Calu3 (cell line): ENCODE measurements at places on chromosomes 1 and 21. TPM values are rescaled to one million over a fixed set of nuclear protein-coding genes. Genes with fewer than 3 reads are reported as not detected.

DNA sequence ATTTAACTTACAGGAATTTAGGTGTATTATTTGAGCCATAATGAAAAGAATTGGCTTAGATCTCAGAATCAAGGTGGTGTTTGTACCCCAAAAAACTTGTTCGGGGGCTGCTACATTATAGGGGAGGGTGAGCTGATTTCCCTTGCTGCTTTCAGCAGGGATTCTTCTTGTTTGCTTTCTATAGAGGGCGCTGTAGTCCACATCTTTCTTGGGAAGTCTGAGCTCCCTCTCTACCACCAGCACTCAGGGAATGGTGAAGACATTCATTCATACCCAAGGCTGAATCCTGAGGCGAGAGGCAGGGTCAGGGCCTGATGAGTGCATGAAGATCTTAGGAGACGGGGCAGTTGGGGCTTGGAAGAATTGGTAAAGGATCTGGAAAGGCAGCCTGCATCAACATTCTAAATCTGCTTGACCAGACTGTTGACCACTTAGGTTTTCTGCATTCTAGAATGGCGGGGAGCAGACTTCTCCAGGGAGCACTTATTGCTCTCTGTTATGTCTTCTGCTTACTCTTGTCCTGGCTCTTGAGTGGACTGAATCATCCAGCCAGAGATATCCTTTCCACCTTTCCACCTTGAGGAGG lies 18.9 kb downstream of the SPATA46 start:
- H3K27me3 ChIP-seq = no peaks in the 10 kb centered on the region
- no peaks in the 10 kb centered on the region for H3K4me1 ChIP-seq
- no peak overlapping the region for H3K27ac ChIP-seq
- DNase-seq = peak; percentile 48
- H3K36me3 ChIP-seq = peaks cover 5% of the 10 kb centered on the region

Gene KIRREL1
- 19.0 and 31.4 TPM in 2 replicates for total RNA-seq

- no peaks in the 10 kb centered on the region for H3K27me3 ChIP-seq
- no peaks in the 10 kb centered on the region for H3K36me3 ChIP-seq
- no peak overlapping the region for H3K27ac ChIP-seq
- no peaks in the 10 kb centered on the region for H3K4me1 ChIP-seq
- no peak overlapping the region for H3K4me3 ChIP-seq
- no peak for DNase-seq
These were observed 863 bp upstream of the PTPRC start for GRCh38 chr1:198637916-198638437.

DNA sequence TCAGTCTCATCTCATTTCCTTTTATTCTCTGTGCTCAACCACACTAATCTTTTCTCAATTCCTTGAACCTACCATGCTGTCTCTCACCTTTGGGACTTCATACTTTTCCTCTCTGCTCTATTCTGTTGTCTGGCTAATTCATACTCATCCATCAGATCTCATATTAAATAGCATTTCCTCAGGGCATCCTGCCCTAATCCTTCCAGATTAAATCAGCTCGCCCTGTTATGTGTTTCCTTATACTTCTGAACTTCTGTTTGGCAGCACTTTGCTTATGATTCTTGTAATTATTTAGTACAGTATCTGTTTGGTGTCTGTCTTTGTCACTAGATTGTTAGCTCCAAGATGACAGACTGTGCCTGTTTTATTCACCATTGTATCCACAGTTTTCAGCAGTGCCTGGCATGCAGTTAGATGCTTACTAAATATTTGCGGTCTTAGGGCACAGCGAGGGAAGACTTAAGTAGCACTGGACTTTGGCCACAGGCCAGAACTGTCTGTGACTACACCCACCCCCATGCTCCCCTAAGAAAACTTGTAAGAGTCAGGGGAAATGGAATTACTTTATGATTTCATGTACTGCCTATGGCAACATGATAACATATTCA lies 9.9 kb upstream of the CAP1 start:
- H3K27ac ChIP-seq = no peak overlapping the region
- H3K4me1 ChIP-seq = peaks cover 19% of the 10 kb centered on the region
- H3K4me3 ChIP-seq = no peak overlapping the region
- no peaks in the 10 kb centered on the region for H3K36me3 ChIP-seq
- DNase-seq = peak; percentile 47

DNA sequence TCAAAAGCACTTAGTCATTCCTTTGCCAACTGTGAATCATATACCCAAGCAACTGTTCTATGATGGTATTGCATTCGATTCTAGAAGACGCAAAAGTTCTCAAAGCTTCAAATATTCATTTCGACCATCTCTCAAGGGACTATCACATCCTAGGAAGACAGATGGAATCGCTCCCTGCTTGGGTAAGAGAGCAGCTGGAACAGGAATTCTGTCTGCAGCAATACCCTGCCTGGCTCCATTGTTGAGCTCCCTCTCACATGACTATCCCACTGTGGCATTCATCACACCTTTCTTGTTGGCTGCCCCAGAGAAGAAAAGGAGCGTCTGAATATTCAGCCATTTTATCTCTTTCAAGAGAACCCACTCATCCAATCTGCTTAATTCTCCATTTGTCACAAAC lies 397.7 kb downstream of the NTNG1 start:
- no peaks in the 10 kb centered on the region for H3K27me3 ChIP-seq
- no peaks in the 10 kb centered on the region for H3K4me1 ChIP-seq
- H3K4me3 ChIP-seq = no peak overlapping the region
- H3K36me3 ChIP-seq = no peaks in the 10 kb centered on the region

GRCh38 chr21:28371713-28372112 lies 621.0 kb downstream of the LTN1 start:
- H3K27me3 ChIP-seq = no peaks in the 10 kb centered on the region
- no peaks in the 10 kb centered on the region for H3K36me3 ChIP-seq
- H3K4me1 ChIP-seq = peaks cover 32% of the 10 kb centered on the region

Gene RGS13
- not detected in 2 replicates for total RNA-seq

GRCh38 chr1:23644555-23644866 lies 47.1 kb upstream of the RPL11 start:
- no peaks in the 10 kb centered on the region for H3K4me1 ChIP-seq
- peaks cover 28% of the 10 kb centered on the region for H3K27me3 ChIP-seq
- H3K36me3 ChIP-seq = no peaks in the 10 kb centered on the region

Gene COX20
- 22.6 and 32.8 TPM in 2 replicates for total RNA-seq

Gene FBXO28
- 100 and 101 TPM in 2 replicates for total RNA-seq

DNA sequence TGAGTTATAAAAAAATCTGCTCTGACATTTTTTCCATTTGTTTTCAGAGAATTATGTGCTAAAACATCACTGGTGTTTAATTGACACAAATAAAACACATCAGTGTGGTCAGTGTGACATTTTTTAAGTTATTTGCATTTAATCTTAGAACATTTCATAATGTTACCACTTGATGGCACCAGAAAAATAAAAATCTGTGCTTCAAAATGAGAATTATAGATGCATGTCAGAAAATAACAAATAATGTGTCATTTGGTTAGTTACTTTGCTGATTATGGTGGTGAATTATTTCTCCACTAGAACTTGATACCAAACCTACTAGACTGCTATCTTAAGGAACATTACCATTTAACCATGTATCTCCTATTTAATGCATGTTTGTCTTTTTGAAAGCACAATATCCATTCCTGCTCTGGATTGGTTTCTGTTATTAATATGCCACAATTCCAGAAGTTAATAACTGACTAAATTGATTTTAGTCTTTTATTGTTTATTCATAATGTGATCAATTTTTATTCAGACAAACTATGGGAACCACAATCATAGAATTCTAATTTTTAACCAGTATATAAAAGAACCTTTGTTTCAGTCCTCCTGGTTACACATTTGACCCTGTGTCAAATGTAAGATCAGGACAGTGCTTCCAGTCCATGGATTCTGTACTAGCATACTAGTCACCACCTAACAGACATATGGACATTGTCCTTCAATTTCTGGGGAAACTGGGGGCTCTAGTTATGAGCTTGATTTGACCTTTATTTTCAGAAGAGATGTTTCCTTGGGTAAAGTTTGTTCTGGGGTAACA lies 81.0 kb downstream of the RPS6KC1 start:
- no peak for DNase-seq
- H3K36me3 ChIP-seq = no peaks in the 10 kb centered on the region
- H3K4me1 ChIP-seq = peaks cover 52% of the 10 kb centered on the region
- H3K27ac ChIP-seq = no peak overlapping the region

Gene CD1B
- total RNA-seq = not detected in 2 replicates

DNA sequence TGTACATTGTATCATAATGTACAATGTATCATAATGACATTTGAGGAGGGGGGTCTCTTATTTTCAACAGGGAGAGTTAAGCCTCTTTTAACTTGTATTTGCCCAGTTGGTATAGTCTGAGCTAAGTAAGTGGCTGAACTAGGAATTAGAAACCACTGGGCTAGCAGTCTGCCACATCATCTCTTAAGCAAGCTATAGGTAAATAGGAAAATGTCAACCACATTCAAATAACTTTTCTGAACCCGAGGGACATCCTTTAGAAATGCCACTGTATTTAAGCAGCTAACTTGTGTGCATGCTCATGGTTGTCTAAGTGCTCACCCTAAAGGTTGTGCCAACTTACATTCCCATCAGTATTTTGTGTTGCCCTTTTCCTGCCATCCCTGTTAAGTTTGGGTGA lies 35.5 kb upstream of the ASB17 start:
- H3K4me1 ChIP-seq = peaks cover 9% of the 10 kb centered on the region
- no peak for DNase-seq
- H3K27me3 ChIP-seq = no peaks in the 10 kb centered on the region

Gene CYYR1
- total RNA-seq = not detected in 2 replicates

GRCh38 chr1:170536924-170537551 lies 5.1 kb downstream of the GORAB start:
- peaks cover 26% of the 10 kb centered on the region for H3K36me3 ChIP-seq
- H3K4me3 ChIP-seq = peak overlapping the region; percentile 16
- peaks cover 30% of the 10 kb centered on the region for H3K4me1 ChIP-seq
- no peaks in the 10 kb centered on the region for H3K27me3 ChIP-seq
- peak; percentile 12 for DNase-seq
- peak overlapping the region; percentile 66 for H3K27ac ChIP-seq

- DNase-seq = no peak
- peaks cover 54% of the 10 kb centered on the region for H3K4me1 ChIP-seq
- H3K4me3 ChIP-seq = no peak overlapping the region
These were observed 189.3 kb upstream of the EDN2 start for GRCh38 chr1:41673806-41674205.

DNA sequence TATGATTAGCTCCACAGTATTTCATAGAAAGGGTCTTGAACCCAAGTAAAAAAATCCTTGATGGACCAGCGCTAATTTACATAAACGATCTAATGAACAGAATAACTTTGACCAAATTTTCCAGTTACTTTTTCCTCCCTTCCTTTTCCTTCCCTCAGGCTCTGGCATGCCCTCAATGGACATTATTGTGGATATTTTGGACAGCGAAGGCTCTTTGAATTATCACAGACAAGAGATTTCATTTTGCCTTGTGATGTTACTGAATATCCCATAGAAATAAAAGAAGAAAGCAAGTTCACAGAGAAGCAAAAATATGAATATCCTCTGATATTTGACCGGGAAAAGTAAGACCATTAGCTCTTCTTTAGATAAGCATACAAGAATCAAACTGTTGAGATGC lies 60.3 kb upstream of the EXO1 start:
- H3K27me3 ChIP-seq = no peaks in the 10 kb centered on the region
- no peak for DNase-seq
- H3K27ac ChIP-seq = no peak overlapping the region
- no peaks in the 10 kb centered on the region for H3K36me3 ChIP-seq

DNA sequence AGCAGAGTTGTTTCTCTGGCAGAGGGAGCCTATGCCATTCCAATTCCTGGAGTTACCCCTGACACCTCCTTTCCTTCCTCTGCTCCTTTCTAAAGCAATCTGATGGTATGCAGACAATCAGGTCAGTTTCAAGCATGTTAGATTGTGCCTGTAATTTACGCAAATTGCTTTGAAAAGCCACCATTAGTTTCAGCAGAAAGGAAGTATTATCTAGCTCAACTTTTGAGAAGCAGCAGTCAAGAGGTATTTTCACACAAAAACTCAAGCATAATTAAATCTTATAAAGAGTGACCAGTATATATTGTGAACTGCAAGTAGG lies 2.2 kb downstream of the ERRFI1 start:
- H3K27me3 ChIP-seq = no peaks in the 10 kb centered on the region
- H3K4me1 ChIP-seq = peaks cover 33% of the 10 kb centered on the region
- H3K36me3 ChIP-seq = peaks cover 88% of the 10 kb centered on the region
- peak overlapping the region; percentile 97 for H3K4me3 ChIP-seq

GRCh38 chr21:14318578-14318977 lies 64.4 kb downstream of the HSPA13 start:
- DNase-seq = no peak
- H3K4me1 ChIP-seq = no peaks in the 10 kb centered on the region

- no peak for DNase-seq
- no peak overlapping the region for H3K4me3 ChIP-seq
- no peak overlapping the region for H3K27ac ChIP-seq
- H3K36me3 ChIP-seq = peaks cover 95% of the 10 kb centered on the region
- no peaks in the 10 kb centered on the region for H3K27me3 ChIP-seq
- H3K4me1 ChIP-seq = no peaks in the 10 kb centered on the region
These were observed 6.2 kb upstream of the TUFT1 start for GRCh38 chr1:151533870-151534269.

Gene ADAMTSL4
- total RNA-seq = 1.9 and 2.7 TPM in 2 replicates

Gene VPS72
- 91.4 and 111 TPM in 2 replicates for total RNA-seq

- peak; percentile 8 for DNase-seq
- H3K4me3 ChIP-seq = no peak overlapping the region
- no peak overlapping the region for H3K27ac ChIP-seq
- H3K36me3 ChIP-seq = no peaks in the 10 kb centered on the region
These were observed 145.6 kb downstream of the HIVEP3 start for GRCh38 chr1:41773144-41773591.

GRCh38 chr1:161958425-161958824 lies 65.2 kb downstream of the OLFML2B start:
- no peak overlapping the region for H3K4me3 ChIP-seq
- no peaks in the 10 kb centered on the region for H3K27me3 ChIP-seq
- peaks cover 7% of the 10 kb centered on the region for H3K36me3 ChIP-seq
- no peak for DNase-seq
- no peak overlapping the region for H3K27ac ChIP-seq

- DNase-seq = peak; percentile 88
- no peaks in the 10 kb centered on the region for H3K27me3 ChIP-seq
- H3K36me3 ChIP-seq = peaks cover 8% of the 10 kb centered on the region
- peak overlapping the region; percentile 29 for H3K27ac ChIP-seq
- peaks cover 46% of the 10 kb centered on the region for H3K4me1 ChIP-seq
These were observed 20.8 kb downstream of the PHLDA3 start for GRCh38 chr1:201447903-201448871.

DNA sequence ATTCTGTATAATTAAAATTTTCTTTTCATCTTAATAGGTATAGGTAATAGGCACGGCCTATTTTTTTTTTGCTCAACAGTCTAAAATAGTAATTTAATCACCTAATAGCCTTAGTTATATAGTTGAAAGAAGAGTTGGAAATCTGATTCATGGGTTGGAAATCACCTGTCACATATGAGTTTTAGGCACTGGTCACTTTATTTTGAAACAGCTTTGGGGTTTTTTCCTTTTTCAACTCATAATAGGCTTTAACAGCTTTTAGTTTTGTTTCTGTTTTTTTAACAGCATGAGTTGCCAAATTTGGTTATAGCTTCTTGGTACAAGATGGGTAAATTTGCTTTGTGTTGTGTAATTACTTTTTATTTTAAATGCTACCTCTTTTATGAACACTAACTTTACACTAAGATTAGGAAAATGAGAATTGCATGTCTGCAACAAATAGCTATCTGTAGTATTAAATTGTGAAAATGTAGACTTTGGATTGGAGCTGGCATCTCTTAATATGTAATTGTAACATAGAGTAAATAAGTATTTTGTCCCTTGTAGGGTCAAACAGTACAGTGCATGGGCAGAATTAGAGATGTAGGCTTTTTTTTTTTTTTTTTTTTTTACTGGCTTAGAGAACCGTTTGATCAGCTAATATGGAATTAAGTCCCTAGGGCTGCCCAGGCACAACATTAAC lies 109.8 kb downstream of the OSBPL9 start:
- H3K4me1 ChIP-seq = peaks cover 18% of the 10 kb centered on the region
- H3K27me3 ChIP-seq = no peaks in the 10 kb centered on the region
- H3K27ac ChIP-seq = no peak overlapping the region
- H3K36me3 ChIP-seq = peaks cover 19% of the 10 kb centered on the region
- H3K4me3 ChIP-seq = no peak overlapping the region
